ENCODE measurements at places on chromosomes 2 and 18.
A peak's percentile ranks its signal among the peaks of the same experiment; 100 is the strongest.

DNA sequence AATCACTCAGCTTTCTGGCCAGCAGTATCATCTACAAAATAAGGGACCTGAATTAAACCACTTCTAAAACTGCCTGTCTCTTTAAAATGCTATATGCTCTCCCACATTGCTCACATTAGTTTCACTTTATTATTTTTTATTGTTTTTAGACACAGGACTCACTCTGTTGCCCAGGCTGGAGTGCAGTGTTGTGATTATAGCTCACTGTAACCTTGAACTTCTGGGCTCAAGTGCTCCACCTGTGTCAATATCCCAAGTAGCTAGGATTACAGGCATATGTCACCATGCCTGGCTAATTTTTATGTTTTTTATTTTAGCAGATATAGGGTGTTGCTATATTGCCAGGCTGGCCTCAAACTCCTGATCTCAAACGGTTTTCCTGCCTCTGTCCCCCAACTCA is 591.3 kb upstream of the ZNF804A start:
- DNase-seq, result no peak

DNA sequence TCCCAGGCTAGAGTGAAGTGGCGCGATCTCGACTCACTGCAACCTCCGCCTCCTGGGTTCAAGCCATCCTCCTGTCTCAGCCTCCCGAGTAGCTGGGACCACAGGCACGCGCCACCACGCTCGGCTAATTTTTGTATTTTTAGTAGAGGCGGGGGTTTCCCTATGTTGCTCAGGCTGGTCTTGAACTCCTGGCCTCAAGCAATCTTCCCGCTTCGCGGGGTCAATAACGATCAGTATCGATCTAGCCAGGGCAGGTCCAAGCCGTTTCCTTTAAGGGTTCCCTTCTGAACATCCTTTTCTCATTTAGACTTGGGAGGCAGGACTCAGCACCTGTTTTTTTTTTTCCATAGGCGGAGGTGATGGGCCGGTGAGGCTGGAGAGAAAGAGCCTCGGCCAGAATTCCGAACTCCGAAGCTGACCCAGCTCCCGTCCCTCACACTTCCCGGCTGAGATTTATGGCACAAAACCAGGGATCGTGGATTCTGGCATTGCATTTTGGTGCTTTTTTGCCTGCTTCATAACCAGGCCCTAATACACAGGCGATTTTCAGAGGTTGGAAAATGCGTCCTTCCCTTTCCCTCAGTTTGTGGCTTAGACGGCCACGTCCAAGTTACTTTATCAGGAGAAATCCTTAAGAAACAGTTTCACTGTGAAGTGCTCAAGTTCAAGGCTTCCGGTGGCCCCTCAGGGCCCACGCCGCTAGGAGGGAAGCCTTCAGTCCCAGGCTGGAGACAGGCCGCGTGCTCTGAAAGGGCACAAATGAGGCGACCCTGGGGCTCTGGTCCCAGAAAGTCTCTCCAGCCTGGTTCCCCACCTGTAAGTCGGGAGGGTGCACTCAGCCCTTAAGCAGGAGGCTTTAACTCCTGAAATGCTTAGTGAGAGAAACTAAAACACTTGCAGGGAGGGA is 998 bp upstream of the SLC66A3 start:
- DNase-seq, result no peak

DNA sequence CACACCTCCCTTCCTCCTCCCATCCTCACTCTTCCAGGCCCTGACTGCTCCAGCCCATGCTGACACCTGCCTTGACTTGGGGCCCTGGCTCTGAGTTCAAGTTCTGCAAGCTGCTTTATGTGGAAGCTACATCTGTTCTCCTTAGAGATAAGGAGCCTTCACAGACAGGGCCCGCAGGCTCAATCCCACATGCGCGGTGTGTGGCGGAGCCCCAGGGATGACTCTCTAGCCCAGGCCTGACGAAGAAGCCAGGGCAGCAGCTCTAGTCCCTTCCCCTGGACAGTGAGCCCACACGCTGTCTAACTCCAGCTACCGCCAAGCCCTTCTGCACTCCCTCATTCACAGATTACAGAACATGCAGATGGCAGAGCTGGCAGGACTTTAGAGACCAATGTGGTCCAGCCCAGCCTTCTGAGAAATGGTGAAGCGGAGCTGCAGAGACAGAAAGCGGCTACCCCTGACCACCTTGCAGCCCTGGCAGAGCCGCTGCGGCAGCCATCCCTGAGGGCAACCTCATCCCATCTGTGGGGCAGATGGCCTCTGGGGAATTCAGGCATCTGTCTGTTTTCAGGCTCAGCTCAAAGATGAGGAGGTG is 304.3 kb downstream of the CELF4 start:
- DNase-seq, result no peak

DNA sequence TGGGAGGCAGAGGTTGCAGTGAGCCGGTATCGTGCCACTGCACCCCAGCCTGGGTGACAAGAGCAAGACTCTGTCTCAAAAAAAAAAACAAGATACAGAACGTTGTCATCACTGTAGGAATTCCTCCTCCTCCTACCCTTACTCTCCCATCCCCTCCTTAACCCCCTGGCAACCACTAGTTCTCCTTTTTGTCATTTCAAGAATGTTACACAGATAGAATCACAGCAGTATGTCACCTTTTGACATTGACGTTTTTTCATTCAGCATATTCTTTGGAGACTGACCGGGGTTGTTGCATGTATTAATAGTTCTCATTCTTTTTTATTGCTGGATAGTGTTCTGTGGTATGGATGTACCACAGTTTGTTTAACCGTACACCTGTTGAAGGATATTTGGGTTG is 32.4 kb downstream of the TTLL4 start:
- no peak for DNase-seq

GRCh38 chr2:39099870-39100728 is 20.8 kb downstream of the SOS1 start:
- DNase-seq, result peak; percentile 65

DNA sequence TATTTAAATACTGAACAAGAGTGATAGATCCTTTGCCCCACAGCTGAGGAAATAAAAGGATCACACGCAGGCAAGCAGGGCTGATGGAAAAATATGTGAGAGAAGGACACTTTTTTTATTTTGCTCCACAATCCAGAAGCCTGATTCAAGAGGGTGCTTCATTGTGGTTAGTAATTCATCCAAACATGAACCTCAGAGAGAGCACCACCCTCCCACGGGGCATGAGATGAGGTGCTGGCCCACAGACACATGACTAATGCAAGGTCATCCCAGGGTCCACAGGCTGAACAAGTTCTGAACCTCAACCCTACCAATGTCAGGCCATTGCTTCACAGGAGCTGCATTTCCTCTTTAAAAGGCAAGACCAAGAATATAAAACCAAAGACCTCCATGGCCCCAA is 239.6 kb downstream of the MREG start:
- DNase-seq, result peak; percentile 93

DNA sequence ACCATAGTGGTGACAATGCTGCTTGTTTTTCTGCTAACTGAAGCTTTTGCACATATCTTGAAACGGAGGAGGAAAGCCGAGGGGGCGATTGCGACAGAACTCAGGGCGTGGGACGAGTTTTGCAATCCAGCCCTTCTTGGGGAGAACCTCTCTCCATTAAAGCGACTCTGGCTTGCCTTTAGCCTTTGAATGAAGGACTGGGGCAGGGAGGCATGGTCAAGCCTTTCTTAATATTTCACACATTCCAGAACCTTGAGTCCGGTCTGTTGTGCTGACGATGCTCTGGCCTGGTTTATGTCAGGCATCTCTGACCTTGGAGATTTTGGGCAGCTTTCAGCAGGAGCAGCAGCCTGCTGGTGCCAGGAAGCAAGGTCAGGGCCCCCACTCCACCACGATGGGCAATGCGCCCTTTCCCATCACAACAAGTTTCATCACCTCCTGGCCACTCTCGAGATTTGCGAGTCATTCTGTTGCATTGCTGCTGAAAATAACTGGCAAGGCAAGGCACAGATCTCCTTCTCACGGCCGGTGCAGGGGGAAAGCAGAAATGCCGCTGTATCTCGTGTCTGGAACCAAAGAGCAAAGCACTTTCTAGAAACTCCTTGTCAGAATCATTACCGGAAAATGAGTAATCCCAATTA is 10.8 kb downstream of the EMILIN2 start:
- DNase-seq, result no peak

GRCh38 chr2:17615728-17616351 is 75.3 kb downstream of the VSNL1 start:
- DNase-seq, result peak; percentile 88

DNA sequence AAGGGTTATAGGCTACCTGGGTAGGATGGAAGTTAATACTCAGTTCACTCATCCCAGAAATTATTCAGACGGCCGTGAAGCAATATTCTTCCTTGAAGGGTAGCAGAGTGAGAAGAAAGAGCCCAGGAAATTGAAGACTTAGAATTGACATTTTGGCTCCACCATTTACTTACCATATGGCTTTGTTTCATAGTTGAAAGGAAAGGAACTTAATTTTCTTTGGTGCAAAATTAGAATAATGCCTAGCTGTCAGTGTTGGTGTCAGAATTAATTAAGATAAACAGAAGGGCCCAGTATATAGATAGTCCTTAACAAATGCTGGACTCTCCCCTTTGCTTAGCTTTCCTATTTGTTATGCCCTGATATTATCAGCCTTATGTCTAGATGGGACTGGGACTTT is 263.2 kb downstream of the KCNJ3 start:
- DNase-seq, result no peak
